NCI-H1092 (cell line): ENCODE measurements at places on chromosomes 7 and 10.

- no peak for DNase-seq
These were observed 52.9 kb downstream of the CAMK2B start for GRCh38 chr7:44272456-44272855.

- no peak for DNase-seq
These were observed 129.5 kb downstream of the OAT start for GRCh38 chr10:124288928-124289850.

DNA sequence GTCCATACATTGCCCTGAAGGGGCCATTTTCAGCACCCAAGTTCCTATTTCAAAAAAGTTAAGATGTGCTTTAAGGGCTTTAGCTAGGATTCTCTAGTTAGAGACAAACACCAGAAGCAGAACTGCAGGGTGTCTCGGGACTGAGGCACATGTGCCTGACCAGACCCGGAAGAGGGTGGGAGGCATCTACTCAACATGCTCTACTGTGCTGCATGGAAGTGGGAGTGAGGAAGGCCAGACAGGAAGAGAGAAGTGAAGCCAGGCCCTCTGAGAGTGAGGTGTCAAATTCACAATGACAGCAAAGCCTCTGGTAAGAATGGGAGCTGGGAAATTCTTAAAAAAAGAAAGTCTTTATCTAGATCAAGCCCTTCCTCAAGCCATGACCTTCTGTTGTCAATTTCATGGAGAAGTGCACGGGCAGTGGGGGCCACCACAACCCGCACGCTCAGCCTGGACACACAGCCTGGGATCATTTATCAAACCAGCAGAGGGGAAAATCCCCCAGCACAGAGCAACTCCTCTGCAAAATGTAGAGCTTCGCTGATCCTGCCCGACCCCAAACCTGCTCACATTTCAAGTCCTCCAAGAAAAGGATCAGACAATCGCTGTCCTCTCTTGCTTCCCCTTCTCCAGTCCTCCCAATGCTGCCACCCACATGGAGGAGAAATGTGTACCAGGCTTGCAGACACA is 38.7 kb downstream of the PLXNA4 start:
- DNase-seq, result no peak

DNA sequence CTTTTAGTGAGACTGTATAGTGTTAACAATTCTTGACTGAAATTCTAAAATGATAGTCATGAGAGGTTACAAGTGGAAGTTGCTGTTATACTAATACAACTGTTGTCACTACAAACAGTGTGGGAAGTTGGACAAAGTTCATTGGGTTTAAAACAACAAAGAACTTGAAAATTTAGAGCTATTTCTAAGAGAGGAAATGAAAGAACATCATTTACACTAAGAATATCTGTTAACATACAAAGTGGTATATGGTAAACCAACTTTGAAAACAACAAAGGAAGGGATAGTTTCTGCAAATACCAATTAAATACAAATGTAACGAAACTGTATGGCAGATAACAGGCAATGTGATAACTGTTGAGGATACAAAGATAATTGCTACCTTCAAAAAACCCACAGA is 11.6 kb downstream of the MTPN start:
- DNase-seq, result no peak

DNA sequence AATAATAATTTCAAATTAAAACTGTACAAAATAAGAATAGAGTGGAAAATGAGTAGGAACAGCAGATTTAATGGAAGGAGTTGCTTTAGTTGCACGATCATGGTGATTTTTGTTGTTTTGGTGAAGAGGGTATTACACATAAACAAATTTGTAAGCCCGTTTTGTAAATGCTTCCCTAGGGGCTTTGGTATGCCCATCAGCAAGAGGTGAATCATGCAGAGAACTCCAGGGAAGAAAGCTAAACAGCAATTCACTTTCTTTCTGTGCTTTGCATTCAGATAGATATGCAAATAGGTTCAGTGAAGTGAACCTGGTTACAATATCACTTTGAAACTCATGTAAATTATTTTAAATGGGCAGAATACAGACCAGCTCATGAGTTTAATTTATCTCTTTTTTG is 422.2 kb upstream of the MTPN start:
- no peak for DNase-seq

- DNase-seq, result no peak
These were observed 178.8 kb downstream of the ARL4A start for GRCh38 chr7:12866207-12866606.

DNA sequence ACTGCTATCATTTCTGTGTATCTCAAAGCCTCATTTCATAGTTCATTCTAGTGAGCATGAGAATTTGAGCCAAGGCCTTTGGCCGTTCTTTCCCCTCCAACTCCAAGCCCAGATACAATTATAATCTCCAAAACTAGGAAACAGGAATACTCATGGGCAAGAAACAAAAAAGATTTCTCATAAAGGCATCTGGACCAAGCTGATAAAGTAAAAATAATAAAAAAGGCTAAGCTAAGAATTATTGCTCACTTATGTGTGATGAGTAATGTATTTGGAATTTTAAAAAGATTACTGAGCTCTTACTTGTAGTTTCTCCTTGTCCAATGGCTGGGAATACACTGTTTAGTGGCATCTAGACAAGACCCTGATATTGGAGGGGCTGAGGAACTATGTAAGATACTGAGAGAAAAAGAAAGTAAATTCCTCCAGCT is 196.4 kb upstream of the POM121L12 start:
- DNase-seq, result no peak

DNA sequence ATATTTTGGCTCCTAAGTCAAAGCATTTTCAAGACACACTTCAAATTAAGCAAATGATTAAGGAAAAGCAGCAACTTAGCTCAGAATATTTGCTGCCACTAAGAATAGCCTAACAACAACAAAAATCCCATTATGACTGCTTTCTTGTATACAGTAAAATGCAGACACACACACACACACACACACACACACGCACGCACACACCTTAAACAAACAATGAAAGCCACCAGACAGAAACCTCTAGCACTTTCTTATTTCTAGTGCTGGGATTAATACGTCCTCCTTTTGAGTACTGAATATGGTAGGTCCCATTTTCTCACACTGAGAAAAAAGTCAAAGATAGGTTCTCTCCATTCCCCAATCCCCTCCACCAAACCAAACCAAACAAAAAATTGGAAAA is 23.4 kb upstream of the FEZF1 start:
- DNase-seq, result no peak

- DNase-seq, result no peak
These were observed 28.9 kb downstream of the CFTR start for GRCh38 chr7:117508676-117509075.

GRCh38 chr7:80379034-80379982 is 132.6 kb downstream of the GNAT3 start:
- DNase-seq, result no peak

DNA sequence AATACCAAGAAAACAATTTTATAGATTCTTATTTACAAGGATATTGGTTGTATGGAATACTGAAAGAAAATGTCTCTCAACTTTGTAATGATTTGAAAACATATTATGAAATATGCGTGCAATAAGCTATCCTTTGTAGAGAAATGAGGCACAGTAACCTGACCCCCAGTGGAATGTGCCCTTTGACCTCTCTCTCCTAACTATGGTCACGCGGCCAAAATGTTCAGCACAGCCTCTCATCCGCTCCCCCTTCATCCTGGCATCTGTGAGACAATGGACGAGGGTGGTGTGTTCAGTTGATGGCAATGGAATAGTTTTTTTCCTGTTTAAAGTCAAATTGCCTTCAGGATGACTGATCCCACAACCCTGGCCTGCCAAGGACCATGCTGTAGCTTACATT is 13.3 kb downstream of the BEND7 start:
- DNase-seq, result no peak

- no peak for DNase-seq
These were observed 8.2 kb upstream of the SUN1 start for GRCh38 chr7:824081-824480.

DNA sequence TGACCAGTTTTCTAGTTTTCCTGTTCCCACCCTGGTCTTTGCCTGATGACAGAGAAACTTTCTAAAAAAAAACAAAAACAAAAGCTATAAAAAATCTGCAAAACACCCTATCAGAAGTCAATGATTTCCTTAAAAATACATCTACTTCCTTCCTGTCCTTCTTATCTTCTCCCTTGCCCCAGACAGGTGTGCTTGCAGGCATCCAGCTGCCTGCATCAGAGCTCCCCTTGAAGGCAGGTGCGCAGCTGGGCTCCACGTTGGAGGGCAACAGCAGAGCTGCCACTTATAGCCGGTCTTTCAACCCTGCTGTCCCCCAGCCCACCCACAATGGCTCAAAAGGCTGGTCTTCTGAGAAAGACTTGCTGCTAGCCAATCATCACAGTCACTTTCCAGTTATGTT is 29.8 kb downstream of the UBE2D4 start:
- DNase-seq, result no peak

DNA sequence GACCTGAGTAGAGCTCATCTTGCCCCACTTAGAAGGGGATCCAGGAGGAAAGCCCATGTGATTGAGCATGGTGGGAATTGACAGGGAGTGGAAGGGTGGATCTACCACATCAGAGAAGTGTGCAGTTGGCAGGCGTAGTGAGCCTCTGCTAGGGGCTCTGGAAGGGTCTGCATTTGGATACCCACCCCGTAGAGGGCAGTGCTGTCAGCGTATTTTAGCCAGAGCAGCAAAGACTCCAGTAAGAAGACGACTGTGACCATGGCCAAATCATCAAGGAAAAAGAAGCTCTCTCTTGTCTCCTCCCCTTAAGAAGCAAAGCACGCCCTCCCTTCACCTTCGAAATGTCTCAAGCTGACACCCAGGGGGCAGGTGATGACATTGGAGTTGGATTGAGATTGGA is 68.8 kb upstream of the INHBA start:
- no peak for DNase-seq

DNA sequence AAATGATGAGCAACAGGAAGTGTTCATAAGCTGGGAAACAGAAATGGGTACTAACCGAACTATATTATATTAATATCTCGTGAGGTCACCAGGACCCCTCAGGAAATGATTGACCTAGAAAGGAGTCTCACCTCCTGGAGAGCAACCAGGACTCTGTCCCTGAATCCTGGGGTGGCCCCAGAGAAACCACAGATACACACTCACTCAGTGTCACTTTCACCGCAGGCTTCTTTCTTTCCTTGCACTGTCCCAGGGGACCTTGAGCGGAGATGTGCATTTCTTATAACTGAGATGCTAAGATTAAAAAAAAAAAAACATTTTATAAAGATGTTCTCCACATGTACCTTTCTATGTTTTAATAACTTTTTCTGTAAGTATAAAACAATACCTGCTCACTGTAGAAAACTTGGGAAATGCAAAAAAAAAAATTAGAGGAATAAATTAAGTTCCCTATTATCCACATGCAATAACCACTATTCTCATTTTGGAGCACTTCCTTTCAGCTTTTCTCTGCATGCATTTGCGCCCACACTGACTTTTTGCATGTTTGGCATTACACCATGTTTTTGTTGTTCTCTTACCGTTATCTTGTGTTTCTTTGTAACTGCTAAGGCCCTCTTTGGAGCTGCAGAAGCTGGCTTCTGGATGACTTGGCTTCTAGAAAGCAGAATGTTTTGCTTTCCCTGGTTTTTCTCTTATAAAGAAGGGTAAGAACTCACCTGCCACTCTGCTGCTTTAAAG is 15.0 kb downstream of the NOD1 start:
- no peak for DNase-seq
